ENCODE measurements at places on chromosomes 1 and 21. TPM values are rescaled to one million over a fixed set of nuclear protein-coding genes. Genes with fewer than 3 reads are reported as not detected.

SLC2A5 gene
- not detected for total RNA-seq

DNA sequence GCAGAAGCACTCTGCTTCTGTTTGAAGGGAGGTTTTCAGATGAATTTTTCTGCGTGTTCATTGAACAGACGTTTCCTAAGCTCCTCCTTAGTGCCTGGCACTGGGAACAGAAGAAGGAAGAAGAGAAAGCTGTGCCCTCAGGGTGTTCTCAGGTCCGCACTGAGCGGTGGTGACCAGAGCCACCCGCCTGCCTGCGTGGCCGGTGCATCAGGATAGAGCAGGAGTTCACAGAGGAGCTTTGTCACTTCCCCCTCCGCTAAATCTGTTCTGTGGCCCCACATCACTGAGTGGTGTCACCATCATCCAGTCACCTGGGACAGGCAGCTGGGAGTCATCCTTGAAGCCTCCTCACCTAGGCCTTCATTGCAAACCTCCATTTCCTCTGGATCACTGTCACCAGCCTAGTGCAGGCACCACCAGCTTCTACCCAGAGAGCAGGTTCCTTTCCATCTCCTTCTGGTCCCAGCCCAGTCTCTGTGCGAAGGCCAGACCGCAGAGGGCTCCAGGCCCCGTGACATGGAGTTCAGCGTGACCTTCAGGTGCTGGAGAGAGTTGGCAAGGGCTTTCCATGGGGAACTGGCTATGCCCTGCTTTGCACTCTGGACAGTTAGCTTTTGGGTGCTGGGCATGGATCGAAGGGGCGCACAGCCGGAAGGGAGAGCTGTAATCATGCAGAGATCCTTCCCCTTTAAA is 21.7 kb downstream of the PARK7 start:
- DNase-seq, result no peak

GJA9 gene
- not detected for total RNA-seq

DNA sequence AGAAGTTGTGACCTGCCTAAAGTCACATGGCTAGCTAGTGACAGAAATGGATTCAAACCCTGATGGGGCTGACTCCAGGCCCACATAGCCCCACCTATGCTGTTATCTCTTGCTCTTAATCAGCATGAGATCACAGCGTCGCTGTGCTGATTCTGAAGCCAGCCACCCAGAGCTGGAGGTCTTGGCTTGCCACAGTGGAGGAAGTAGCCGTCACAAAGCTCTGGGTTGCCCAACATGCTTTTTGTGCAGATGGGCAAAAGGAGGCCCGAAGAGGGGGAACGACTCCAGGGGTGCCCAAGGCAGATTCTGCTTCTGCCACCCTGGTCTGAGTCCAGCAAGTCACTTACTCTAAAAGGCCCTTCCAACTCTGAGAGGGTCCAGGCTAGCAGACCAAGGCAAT is 14.7 kb upstream of the MFSD2A start:
- DNase-seq, result no peak

MAP10 gene
- total RNA-seq, result 3.5 TPM

SLAMF1 gene
- not detected for total RNA-seq
